T-helper 2 cell treated with Interferon-gamma antibody and Interleukin-4, amounts not matched to agents 100 ng/mL and 5 ng/mL, for 36 hours (primary cell): ENCODE measurements at places on chromosomes 16 and 17. TPM values are rescaled to one million over a fixed set of nuclear protein-coding genes. Genes with fewer than 3 reads are reported as not detected.

Gene SLC16A5
- 6.3 and 8.7 TPM in 2 replicates for total RNA-seq

Gene KRT17
- total RNA-seq, result 0.86 TPM in 1 of 2 replicates, not detected in the other

Gene CLDN7
- 0.32 and 0.39 TPM in 2 replicates for total RNA-seq

Gene NPIPA3
- 2.5 and 2.9 TPM in 2 replicates for total RNA-seq

Gene ZFP3
- total RNA-seq, result 3.5 and 3.7 TPM in 2 replicates

Gene HAGHL
- total RNA-seq, result 5.9 and 8.5 TPM in 2 replicates
